ENCODE measurements at places on chromosomes 2 and 18.

GRCh38 chr2:226659410-226659809, 140.2 kb downstream of the IRS1 start:
- DNase-seq, result no peak

DNA sequence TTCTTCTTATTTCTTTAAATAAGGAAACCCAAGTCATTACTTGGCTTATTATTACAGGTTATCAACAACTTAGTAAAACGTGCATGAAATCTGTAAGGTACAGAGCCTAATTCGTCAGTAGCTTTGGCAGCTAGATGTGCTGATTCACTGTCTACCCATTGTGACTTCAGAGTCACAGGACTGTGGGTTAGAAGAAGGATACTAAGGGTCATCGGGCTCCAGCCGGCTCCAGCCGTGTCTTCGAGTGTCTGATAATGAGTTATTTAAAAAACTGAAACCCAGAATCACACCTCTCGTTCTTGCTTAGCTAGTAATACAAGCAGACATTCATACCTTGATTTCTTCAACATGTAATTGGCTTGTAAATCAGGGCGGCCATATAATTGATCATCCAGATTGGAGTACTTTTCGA, 170.5 kb downstream of the FMNL2 start:
- no peak for DNase-seq

DNA sequence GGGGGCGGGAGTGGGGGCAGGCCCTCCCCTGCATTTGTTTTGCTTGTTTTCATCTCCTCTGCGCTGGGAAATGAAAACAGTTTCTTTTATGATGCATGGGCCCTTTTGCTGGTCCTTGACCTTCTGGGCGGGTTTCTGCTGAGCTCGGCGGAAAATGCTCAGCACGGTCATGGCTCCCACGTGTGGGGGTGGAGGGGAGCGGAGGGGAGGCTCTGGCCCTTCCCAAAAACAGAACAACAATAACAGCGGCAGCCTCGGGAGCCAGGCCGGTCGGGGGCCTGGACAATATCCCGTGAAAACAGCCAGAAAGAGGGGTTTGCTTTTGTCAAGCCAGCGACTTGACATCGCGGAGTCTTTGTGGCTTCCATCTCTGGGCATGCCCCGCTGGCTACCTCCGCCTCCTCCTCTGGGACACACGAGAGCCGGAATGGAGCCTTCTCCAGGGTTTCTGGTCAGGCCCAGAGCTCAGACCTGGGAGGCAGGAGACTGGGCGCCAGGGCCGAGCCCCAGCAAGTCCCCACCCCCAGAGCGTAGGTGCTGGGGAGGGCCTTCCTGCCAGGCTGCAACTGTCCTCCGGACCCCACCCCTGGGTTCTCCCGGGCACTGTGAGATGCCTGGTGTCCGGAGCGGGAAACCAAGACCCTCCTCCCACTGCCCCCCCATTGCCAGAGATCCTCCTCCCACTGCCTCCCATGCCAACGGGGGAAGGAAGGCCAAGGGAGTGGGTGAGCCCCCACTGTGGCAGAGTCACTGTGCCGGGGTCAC, 35.9 kb upstream of the SNED1 start:
- DNase-seq, result no peak

GRCh38 chr2:224325941-224326340, 76.0 kb downstream of the FAM124B start:
- DNase-seq, result no peak

GRCh38 chr18:58135183-58135641, 91.2 kb downstream of the NEDD4L start:
- peak; percentile 85 for DNase-seq

GRCh38 chr2:112187805-112188596, 49.8 kb downstream of the FBLN7 start:
- no peak for DNase-seq

DNA sequence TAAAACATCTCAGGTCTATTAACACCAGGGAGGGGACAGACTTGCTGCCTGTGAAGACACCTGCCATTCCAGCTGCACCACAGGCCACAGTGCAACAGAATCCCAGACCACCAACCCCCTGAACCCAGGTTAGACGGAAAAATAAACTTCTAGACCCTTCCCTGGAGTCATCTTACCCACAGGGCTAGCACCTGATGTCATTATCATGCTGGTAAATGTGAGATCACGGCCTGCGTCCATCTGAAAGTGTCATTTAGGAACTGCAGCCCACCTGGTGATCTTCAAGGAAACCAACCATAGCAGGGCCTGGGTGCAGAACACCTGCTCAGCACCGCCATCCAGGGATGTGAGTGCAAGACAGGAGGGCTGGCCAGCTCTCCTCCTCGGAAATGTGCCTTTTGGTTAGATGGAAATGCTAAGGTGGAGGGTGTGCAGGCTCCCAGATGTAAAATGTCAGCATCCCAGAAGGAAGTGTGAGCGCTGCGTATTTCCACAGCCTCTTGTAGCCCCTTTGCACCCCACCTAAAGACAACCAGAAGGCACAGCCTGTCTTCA, 80.8 kb downstream of the PTGR3 start:
- no peak for DNase-seq

GRCh38 chr2:85398426-85399182, 11.6 kb downstream of the CAPG start:
- no peak for DNase-seq

- DNase-seq, result no peak
Observed at GRCh38 chr2:57934659-57935058, 111.9 kb upstream of the VRK2 start.

DNA sequence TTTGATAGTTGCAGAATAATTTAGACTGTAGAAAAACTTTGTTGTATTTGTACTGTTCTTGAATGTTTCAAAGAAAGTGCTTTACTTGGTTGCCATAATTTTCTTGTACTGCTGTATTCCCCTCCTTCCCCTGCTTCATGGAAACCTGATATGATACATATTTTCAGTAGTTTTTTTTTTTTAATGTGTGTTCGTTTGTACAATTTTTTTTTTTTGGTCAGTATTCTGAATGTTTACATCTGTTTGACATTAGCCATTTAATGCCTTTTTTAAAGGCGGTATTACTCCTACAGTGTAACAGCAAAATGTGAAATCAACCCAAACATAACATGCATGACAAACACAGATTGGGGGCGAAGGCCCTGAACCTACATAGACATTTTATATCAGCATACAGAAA, 172.3 kb downstream of the ASXL3 start:
- no peak for DNase-seq

DNA sequence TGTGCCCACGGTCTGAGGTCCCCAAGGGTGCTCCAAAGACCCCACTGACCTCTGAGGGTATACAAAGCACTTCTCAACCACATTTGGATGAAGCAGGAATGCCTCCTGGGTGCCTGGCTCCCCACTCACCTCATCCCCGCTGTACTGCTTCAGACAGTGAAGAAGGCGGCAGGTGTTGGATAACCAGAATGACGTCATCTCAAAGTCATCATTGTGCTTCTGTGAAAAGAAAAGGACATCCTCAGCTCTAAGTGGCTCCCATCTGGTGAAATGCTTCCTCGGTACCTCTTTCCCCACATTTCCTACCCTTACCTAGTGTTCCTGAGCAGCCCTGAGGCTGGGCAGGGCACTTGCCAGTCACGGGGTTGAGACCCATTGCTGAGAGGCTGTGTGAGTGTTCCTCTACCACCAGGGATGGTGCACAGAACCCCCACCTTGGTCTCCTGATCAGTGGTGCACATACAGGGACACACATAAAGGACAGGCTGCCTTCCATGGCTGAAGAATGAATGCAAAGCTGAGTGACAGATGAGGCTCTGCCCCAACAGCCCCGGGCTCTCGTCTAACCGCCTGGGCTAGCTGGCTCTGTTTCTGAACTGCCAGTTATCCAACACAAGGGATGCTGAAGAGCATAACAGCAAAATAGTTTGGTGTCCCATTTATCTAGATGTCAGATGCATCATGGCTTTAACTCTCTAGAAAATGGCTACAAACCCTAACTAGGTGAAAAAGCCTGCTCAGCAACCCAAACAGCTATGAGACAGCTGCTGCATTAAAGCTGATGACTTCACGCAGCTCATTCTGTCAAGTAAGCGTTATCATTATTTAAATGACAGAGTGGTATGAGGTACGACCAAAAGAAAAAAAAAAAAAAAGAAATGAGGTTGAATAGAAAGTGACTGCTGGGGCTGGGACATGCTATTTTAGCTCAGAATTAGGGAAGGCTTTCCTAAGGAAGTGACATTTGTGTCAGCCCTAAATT, 28.2 kb upstream of the ACAA2 start:
- no peak for DNase-seq

DNA sequence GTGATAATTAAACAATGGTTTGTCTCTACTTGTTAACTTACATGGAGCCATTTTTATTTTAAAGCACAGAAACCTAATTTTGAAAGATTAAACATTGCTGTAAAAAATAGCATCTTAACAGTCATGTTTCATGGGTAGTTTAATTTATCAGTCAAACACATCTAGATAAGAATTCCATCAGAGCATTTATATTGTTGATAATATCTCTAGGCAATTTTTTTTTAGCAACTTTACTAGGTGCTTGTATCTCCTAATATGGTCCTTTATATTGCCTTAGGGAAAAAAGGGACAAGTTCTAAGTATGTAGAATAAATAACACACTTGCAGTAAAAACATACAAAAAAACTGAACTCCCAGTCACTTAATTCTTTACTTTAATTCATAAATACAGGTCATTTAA, 863 bp downstream of the CSRNP3 start:
- DNase-seq, result peak; percentile 3

DNA sequence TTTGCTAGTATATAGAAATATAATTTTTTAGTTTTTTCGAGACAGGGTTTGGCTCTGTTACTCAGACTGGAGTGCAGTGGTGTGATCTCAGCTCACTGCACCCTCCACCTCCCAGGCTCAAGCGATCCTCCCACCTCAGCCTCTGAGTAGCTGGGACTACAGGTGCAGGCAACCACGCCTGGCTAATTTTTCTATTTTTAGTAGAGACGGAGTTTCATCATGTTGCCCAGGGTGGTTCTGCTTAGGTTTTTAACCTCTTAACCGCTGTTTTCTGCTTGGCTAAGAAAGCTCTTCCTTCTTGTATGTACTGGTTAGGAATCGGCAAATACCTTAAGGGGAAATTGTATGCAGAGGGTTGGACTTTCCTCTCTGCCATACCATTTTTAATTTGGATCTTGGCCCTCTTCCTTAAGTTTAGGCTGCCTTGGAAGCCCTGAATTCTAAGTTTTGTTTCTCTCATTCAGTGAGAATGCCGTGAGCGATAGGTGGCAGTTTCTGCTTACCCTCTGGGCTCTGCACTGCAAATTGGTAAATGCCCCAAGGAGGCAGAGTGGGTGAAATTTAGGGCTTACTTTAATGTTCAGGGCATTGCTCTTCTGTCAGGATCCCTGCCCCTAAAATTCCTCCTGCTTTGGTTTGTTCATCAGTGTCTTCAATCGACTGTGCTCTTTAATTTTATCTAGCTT, 32.3 kb downstream of the EML6 start:
- no peak for DNase-seq

GRCh38 chr2:182540252-182540651, 113.4 kb upstream of the PDE1A start:
- no peak for DNase-seq

GRCh38 chr2:228066126-228066798, 115.2 kb downstream of the SPHKAP start:
- no peak for DNase-seq

GRCh38 chr18:44700652-44701051, 20.0 kb downstream of the SETBP1 start:
- DNase-seq, result peak; percentile 12

GRCh38 chr2:138703242-138703641, 76.9 kb downstream of the NXPH2 start:
- no peak for DNase-seq
